Activated CD4-positive, alpha-beta memory T cell treated with anti-CD3 and anti-CD28 coated beads, Interleukin-2, amount 10 ng/mL, durations not matched to agents 7 days and 5 days (primary cell): ENCODE measurements at places on chromosomes 3 and 15. TPM values are rescaled to one million over a fixed set of nuclear protein-coding genes. Genes with fewer than 3 reads are reported as not detected.

DNA sequence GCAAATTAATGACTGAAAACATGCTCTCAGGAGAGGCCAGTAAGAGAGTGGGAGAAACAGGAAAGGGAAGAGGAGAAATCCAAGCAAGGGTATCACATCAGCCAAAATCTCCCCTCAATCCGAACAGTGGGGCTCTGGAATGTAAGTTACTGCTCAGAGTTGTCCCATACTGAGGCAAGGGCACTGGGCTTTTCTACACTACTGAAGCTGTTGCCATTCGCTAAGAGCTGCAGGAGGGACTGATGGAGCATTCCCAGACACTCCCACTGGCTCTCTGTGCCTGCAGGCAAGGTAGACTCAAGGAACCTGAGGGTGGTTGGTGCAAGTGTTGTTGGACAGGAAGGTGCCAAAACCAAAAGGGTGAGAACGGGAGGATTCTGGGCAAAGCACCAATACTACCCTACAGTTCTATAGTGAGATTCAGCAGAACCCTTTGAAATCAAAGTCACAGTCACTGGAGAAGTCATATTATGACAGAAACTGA is 46.1 kb downstream of the NEK10 start:
- no peak for DNase-seq

DNA sequence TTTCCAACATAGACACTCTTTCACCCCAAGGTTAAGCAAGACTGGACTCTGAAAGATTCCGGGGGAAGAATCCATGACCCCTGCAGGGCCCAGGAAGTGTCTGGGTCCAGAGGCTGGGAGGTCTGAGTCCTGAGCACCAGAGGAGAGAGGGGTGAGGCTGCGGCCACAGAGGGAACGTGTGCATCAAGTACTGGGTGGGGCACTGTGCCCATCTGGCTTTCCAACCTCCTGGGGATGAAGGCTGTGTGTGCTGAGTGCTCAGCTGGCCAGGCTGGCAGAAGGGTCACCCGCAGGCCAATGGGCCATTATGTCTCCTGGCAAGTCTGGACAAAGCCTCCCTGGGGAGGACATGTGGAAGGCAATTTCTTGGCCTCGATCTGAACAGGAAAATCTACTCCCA is 3.3 kb downstream of the CHRNA3 start:
- no peak for DNase-seq

DNA sequence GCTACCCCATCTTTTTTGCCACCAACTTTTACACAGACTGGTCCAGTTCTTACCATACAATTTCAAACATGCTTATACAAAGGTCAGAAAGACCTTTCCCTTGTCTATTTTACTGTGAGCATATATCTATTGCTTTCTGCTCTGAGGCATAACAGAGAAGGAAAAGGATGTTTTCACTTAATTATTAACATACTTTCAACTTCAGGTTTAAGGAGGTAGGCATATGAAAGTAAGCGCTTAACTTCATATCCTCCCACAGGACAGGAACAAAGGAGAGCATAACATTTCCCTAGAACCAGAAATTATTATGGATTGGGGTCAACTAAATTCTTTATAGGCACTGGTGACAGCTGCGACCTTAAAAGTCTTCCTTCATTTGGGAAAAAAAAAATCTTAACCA is 1.1 kb downstream of the MYEF2 start:
- DNase-seq = no peak

NEDD4 gene
- 9.8 TPM for total RNA-seq

DNA sequence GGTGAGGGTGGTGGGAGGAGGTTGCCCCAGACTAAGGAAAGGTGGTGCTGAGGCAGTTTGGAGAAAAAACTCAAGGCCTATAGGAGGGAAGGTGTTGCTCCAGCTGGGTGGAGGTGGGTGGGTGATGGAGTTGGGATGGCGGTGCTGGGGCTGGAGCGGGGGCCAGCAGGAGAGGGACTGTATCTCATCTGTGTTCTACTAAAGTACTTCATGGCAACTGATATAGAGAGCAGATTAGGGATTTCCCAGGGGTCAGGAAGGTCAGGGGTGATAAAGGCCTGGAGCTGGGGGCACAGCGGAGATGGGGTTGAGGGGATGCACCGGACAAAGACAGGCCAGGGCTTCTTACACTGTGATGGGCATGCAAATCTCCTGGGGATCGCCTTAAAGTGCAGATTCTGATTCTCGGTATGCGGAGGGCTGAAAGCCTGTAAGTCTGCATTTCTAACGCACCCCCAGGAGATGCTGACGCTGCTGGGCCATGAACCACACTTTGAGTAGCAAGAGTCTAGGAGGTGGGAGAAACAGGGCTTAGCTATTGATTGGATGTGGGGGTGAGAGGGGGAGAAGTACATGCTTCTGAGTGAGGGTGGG is 4.2 kb downstream of the KLHL40 start:
- DNase-seq = no peak

- no peak for DNase-seq
These were observed 97.1 kb upstream of the NR2E3 start for GRCh38 chr15:71713191-71713809.

OCA2 gene
- total RNA-seq = not detected

DNA sequence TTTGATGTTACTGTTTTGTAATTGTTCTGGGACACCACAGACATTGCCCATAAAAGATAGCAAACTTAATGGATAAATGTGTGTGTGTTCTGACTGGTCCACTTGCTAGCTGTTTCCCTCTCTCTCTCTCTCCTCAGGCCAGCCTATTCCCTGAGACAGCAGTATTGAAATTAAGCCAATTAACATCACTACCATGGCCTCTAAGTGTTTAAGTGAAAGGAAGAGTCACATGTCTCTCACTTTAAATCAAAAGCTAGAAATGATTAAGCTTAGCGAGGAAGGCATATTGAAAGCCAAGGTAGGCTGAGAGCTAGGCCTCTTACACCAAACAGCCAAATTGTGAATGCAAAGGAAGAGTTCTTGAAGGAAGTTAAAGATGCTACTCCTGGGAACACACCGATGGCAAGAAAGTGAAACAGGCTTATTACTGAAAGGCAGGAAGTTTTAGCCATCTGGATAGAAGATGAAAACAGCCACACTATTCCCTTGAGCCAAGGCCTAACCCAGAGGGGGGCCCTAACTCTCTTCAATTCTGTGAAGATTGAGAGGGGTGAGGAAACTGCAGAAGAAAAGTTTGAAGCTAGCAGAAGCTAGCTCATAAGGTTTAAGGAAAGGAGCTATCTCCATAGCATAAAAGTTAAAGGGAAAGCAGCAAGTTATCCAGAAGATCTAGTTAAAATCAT is 295.1 kb downstream of the CHST2 start:
- no peak for DNase-seq

DNA sequence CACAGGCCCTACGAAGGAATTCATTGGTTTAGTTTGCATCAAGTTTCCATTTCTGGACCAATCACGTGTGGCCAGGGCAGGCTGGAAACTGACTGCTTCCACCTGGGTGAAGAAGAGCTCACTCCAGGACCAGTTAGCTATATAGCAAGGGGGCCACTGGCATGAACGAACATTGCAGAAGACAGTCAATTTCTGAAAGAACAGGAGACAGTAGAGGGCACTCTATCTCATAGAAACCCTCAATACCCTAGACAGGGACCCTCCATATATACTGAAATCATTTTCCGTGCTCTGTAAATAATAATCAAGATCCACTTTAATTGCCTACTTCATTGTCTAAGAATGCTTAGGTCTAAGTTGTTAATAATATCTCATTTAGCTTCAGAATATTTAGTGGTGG is 215.6 kb downstream of the CADPS start:
- DNase-seq = no peak

PLSCR5 gene
- total RNA-seq = not detected

ADCY5 gene
- not detected for total RNA-seq

GRCh38 chr3:127549826-127550467 is 40.6 kb downstream of the TPRA1 start:
- no peak for DNase-seq

- DNase-seq = no peak
These were observed 22.3 kb downstream of the STIMATE start for GRCh38 chr3:52874864-52875587.

- DNase-seq = no peak
These were observed 303.8 kb downstream of the TLE3 start for GRCh38 chr15:69793781-69794451.

- no peak for DNase-seq
These were observed 84.5 kb downstream of the WDR76 start for GRCh38 chr15:43911235-43911781.

GOLGA6L7 gene
- total RNA-seq = not detected

ROBO2 gene
- total RNA-seq = not detected

PCSK6 gene
- 0.58 TPM for total RNA-seq

DNA sequence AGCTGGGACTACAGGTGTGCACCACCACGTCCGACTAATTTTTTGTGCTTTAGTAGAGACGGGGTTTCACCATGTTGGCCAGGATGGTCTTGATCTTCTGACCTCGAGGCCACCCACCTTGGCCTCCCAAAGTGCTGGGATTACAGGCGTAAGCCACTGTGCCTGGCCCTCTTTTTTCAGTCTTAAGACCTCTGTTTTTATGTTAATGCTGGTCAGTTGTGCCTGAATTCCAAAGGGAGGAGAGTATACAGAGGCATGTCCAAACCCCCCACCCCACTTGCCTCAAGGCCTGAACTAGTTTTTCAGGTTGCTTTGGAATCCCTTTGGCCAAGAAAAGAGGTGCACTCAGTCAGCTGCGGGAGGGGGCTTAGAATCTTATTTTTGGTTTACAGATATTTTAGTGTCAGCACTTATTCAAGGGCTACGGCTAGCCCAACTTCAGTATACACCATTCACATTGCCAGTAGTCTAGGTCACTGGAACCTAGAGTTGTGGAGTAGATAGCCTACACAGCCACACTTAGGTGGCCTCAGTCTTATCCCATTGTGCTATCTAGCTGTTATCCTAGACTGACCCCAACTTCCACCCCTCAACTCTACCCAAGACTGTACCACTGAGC is 128.0 kb upstream of the TPM1 start:
- DNase-seq = no peak

GRCh38 chr3:82556113-82556512 is 794.7 kb upstream of the GBE1 start:
- DNase-seq = no peak

CIAO2A gene
- 85.0 TPM for total RNA-seq

A4GNT gene
- total RNA-seq = not detected

DNA sequence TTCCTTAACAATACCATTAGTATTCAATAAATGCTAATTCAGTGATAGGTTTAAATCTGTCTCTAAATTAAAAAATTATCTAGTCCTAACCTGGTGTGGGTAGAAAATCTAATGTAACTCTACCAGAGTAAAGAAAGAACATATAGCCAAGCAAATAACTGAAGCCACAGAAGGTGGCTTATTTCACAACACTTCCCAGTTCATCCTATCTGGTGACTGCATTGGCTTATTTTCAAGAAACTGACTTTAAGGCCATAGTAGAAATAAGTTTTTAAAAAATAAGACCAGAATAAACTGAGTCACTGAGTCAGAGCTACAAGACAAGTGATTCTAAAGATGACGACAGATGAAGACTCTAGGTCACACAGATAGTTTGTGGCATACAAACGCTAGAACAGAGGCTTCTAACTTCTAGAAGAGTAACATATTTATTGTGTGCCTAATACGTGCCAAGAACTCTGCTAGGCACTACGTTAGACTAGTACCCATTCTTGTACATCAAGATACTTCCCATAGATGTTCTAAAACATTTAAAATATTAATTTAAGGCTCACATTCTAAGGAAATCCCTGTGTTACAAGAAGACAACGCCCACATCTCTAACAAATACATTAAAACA is 25.9 kb downstream of the TMCC1 start:
- no peak for DNase-seq

DNA sequence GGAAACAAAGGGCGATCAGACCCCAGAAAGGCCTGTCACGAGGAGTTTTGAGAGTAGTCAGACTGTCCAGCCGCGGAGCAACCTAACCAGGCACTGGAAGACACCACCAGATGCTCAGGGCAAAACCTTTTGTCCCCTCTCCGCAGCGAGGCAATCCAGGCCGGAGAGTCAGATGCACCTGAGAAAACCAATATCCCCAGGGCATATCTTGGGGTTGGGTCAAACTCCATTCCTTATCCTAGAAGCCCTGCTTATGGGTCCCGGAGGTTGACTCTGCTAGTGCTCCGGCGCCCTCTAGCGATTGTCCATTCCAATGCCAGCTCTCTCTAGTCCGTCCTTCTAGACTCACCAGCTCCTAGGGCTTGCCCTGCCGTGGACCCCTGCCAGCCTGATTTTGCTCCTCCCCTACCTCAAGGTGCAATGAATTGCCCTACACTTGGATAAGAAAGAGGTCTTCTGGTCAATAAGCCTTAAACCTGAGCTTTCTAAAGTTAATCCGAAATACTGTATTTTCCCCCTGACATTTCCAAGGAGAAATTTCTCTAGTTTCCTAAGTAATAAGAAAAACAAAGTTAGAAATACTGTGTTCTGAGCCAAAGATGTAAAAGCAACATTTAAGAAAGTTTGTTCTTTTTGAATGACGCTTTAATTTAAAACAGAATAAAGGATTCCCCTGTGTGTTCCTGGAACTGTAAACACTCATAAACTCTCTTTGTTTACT is 5.5 kb downstream of the CPNE4 start:
- peak; percentile 66 for DNase-seq

GRCh38 chr3:129535075-129535474 is 6.6 kb downstream of the RHO start:
- no peak for DNase-seq

DNA sequence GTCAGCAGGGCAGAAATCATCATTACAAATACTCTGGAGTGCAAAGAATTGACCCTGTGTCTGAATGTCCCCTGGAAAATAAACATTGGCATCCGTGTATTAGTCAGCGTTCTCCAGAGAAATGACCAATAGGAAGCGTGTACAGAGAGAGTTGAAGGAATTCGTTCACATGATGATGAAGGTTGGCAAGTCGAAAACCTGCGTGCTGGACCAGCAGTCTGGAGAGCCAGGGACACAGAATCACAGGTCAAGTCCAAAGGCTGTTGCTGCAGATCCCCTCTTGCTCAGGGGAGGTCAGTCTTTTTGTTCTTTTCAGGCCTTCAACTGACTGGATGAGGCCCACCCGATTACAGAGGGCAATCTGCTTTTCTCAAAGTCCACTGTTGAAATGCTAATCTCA is 16.6 kb downstream of the GP9 start:
- no peak for DNase-seq

- DNase-seq = peak; percentile 76
These were observed 40.9 kb upstream of the IDH2 start for GRCh38 chr15:90143166-90143655.

- no peak for DNase-seq
These were observed 13.3 kb upstream of the ANKDD1A start for GRCh38 chr15:64898406-64898805.

GRCh38 chr3:114307222-114307830 is 13.5 kb downstream of the TIGIT start:
- DNase-seq = no peak

DNA sequence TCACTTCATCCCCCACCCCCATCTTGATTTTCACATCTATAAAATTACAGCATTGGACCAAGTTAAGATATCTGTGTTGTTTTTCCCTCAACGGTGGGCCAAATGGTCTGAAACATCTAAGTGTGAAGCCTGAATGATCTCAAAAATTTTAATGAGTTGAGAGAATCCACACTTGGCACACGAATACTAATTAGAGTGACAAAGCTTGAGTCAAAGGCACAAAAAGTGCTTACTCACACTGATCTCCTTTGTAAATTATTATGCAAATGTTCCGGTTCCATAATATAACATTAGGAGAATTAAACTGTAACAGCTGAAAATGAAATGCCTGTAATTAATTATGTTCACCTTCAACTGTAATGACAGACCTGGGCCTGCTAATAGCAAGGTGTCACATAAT is 33.6 kb downstream of the GPR176 start:
- DNase-seq = no peak
